Eye (tissue), 1 donor: ENCODE measurements at places on chromosomes 16 and 17.

DNA sequence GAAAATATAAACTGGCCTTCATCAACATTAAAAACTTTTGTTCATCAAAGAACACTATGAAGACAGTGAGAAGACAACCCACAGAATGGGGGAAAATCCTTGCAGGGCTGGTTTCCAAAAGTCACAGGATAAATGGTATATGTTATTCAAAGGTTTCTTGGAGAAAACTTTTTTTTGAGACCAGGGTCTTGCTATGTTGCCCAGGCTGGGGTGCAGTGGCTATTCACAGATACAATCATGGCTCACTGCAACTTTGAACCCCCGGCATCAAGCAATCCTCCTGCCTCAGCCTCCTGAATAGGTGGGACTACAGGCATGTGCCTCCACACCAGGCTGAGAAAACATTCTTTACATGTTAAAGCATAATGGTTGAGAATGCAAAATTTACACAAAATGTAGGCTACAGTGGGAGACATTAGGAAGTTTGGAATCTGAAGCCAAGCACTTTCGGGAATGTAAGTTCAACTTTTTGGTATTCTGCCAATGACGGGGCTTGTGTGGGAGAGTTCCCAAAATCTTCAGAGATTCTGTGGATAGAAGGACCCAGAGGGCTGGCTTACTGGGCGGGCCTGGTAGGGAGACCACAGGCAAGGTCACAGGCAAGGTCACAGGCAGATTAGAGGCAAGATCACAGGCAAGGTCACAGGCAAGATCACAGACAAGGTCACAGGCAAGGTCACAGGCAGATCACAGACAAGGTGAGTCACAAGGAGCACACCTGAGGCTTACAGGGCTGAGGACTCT, 24.2 kb upstream of the ATP2A3 start:
- DNase-seq, result no peak

DNA sequence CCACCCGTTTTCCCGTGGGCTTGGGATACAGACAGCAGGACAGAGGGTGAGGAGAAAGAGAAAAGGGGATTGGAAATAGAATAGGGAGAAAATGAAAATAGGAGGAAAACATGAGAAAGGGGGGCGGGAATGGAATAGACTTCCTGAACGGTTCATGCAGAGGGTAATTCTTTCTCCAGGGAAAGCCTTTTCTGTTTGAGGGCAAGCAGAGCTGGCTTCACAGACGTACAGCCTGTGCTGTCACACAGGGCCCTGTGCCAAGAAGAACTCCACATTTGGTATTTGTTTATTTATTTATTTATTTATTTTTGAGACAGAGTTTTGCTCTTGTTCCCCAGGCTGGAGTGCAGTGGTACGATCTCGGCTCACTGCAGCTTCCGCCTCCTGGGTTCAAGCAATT, 12.0 kb downstream of the MILR1 start:
- peak; percentile 4 for DNase-seq

DNA sequence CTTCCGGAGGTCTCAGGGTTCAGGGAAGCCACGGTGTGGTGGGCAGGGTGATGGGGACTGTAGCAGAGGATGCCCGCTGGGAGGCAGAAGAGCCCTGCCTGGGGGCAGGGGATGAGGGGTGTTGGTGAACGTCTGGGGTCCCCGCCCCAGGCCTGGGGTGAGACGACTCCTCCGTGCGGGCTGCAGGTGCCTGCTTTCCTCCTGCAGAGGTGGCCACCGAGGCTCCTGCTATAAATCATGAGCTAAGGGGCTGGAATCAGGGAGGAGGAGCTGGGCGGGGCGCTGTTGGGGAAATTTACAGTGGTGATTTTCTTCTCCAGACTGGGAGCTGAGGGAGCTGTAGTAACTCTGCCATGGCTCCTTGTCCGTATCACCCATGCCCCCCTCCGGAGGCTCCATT, 167.0 kb downstream of the MRM1 start:
- no peak for DNase-seq

DNA sequence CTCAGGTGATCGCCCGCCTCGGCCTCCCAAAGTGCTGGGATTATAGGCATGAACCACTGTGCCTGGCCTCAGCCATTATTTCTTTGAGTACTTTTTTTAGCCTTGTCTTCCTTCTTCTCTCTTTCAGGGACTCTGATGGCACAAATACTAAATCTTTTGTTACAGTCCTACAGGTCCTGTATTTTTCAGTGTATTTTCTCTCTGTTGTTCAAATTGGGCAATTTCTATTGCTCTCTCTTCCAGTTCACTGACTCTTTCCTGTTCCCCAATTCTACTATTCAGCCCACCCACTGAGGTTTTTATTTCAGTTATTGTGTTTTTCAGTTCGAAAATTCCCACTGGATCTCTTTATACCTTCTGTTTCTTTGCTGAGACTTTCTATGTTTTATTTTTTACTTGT, 7.5 kb upstream of the DOK4 start:
- DNase-seq, result no peak

DNA sequence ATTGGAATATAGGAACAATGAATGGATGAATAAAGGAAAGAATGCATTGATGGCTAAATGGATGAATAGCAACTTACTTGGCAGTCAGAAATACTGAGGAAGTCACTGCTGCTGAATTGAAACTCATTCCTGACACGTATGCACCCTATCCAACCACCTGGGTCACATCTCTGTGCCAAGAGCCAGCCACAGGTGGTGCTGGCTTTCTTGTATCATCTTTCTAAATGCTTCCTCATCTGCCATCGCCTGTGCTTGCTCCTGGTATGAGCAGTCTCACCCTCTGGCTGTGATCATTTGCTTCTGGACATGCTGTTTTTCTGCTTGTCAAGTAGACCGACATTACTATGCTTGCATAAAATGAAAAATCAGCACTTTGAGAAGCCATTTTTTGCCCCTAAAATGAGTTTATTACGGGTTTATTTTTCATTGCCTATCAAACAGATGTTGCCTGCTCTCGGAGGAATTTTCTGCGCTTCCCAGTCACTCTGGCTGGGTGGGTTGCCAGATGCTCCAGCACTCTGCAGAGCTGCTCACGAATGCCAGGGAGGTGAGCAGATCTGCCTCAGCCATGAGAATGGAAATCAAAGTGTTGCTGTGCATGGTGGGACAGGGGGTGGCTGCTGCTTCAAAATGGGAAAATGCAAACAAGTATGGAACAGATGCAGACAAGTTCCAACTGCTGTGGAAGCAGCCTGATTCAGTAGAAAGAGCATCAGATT, 1349.6 kb upstream of the CDH8 start:
- DNase-seq, result no peak

DNA sequence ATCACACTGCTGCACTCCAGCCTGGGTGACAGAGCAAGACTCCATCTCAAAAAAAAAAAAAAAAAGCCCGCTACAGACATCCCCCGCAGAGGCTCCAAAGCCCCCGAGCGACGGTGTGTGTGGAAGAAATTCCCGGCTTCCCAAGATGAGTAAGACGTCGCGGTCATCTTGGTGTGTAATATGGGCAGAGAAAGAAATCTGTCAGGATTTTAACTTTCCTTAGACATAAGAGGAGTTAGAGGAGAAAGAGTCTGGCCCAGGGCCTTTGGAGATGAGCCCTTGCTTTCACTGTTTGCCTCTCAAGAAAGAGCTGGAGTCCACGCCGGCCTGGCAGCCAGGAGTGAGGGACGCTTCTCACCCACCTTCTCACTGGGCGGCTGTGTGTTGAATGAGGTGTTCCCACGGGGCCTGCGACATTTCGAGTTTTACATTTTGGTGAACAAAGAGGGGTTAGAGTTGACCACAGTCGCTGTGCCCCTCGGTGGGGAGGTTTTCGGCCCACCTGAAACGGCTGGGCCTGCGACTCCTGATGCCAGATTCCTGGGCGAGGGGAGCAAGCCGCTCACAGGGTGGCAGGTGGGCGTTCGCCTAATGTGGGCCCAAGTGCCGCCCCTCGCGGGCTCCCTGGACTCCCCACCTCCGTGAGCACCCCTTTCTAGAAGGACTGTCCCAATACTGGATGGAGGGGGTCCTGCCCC, 17.9 kb downstream of the C1QTNF1 start:
- no peak for DNase-seq

GRCh38 chr17:70968302-70968701, 799.0 kb downstream of the KCNJ2 start:
- no peak for DNase-seq

- DNase-seq, result no peak
Measured at GRCh38 chr16:15765116-15765515, 91.7 kb downstream of the MYH11 start.

- no peak for DNase-seq
Measured at GRCh38 chr16:89378947-89379771, 111.2 kb downstream of the ANKRD11 start.

GRCh38 chr17:74742153-74742515, 5.1 kb downstream of the RAB37 start:
- no peak for DNase-seq

DNA sequence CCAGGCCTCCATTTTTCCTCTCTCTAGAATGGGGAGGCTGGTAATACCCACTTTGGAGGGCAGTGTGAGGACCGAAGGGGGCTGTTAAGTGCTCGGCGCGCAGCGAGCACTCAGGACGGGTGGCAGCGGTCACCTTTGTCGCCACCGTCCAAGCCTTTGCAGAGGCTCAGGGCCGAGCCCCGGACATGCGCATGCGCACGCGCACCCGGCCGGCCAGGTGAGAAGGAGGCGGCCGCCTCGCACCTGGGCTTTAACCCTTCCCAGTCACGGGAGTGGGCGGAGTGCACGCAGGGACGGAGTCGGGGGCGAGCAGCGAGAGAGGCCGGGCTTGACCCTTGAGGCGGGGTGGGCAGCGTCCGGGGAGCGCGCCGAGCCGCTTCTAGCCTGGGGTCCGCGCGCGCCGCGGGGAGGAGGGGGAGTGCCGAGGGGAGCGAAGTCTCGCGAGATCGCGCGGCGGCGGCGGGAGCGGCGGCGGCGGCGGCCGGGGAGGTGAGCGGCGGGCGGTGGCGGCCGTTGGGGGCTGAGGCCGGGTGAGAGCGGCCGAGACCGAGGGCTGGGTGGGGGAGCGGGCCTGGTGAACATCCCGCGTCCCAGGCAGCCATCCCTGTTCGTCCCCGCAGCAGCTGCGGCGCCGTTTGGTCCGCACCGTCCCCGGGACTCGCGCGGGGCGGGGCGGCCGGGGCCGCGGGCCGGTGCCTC, at the start of gene MRTFB:
MRTFB (plus strand) TSS at position 443 of the 699 bp plus-strand sequence. CDS start 69,288 bp downstream, outside the sequence.
- peak; percentile 94 for DNase-seq

DNA sequence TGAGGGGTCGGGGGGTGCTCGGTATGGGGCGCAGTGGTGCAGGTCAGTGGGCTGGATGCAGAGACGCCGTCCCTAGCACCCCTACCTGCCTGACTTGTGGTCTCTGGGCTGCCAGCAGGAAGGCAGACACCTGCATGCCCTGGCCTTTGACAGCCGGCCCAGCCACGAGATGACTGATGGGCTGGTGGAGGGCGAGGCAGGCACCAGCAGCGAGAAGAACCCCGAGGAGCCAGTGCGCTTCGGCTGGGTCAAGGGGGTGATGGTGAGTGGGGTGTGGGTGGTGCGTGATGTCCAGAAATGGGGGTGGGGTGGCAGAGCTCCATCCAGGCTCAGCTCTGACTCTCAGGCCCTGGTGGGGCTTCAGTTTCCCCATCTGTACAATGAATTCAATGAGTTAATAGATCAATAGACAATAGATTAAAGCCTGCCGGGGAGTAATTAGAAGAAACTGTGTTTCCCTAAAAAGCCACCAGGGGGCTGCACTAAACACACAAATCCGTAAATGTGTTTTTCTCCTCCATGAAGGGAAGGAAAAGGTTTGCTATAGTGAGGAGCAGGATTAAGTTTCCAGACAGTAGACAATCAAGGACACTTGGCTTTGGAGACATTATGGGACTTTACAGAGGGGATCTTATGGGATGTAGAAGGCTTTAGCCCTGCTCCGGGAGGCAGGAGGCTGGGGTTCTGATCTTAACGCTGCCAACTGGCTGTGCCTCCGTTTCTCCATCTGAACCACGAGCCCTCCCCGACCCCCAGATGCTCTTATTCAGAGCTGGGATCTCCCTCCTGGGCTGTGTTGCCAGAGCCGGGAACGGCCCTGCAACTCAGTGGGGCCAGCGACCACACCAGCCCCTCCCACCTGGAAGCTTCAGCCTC, 2.2 kb downstream of the SLC12A3 start:
- peak; percentile 87 for DNase-seq

GRCh38 chr17:72553051-72553755, 432.4 kb downstream of the SOX9 start:
- DNase-seq, result no peak

- no peak for DNase-seq
Measured at GRCh38 chr16:1117926-1118325, 21.9 kb upstream of the C1QTNF8 start.

GRCh38 chr17:41773190-41773588, 13.3 kb downstream of the JUP start:
- peak; percentile 83 for DNase-seq

GRCh38 chr16:16158082-16158658, 65.1 kb downstream of the ABCC6 start:
- no peak for DNase-seq

GRCh38 chr17:58641887-58642311, 49.9 kb downstream of the TEX14 start:
- no peak for DNase-seq

DNA sequence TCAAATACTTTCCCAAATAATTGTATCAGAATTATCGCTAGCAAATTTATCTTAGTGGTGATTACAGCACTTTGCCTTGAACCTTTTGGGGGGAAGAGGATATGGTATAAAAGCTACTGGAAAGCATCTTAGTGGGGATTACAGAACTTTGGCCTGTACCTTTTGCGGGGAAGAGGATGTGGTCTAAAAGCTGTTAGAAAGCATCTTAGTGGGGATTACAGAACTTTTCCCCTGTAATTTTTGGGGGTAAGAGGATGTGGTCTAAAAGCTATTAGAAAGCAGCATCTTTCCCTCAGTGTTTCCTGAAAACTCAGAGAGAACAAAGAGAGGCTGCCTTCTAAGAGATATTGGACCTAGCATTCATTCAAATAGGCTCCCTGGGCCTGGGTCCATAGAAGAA, 4.1 kb downstream of the SLFN12 start:
- no peak for DNase-seq

DNA sequence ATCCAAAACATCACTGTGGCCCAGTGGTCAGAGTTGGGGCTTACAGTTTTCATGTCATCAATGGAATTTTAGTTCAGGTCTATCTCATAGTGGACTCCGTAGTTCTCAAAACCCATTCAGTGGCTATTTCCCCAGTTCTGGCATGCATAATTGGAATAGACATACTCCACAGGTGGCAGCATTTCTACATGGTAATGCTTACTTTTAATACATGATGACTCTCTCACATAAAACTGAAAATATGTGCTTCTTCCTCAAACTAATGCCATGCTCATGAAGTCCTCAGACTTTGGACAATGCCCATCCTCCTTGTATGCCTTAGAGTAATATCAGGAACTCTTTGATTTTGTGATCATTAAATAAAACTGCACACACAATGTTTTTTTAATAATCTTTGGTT, 857.4 kb upstream of the GOT2 start:
- no peak for DNase-seq

- no peak for DNase-seq
Measured at GRCh38 chr17:37060928-37061327, 112.2 kb downstream of the AATF start.

GRCh38 chr17:80743181-80743771, 198.6 kb downstream of the RPTOR start:
- peak; percentile 32 for DNase-seq

GRCh38 chr16:84718-85406, 6.8 kb downstream of the MPG start:
- DNase-seq, result no peak

GRCh38 chr17:60741031-60741430, 63.4 kb downstream of the BCAS3 start:
- no peak for DNase-seq

- DNase-seq, result peak; percentile 22
Measured at GRCh38 chr17:44548376-44549230, 8.7 kb upstream of the FZD2 start.
